ENCODE measurements at places on chromosomes 2 and 18.

- no peak for DNase-seq
These were observed 186.1 kb downstream of the TWIST2 start for GRCh38 chr2:239033801-239034560.

DNA sequence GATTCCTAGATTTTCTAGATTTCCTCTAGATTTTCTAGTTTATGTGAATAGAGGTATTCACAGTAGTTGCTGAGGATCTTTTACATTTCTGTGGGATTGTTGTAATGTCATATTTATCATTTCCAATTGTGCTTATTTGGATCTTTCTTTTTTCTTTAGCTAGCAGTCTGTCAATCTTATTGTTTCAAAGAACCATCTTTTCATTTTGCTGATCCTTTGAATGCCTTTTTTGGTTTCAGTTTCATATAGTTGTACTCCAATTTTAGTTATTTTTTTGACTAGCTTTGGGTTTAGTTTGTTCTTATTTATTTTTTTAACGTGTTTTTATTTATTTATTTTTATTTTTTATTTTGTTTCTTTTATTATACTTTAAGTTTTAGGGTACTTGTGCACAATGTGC is 24.5 kb downstream of the CLIP4 start:
- no peak for DNase-seq

DNA sequence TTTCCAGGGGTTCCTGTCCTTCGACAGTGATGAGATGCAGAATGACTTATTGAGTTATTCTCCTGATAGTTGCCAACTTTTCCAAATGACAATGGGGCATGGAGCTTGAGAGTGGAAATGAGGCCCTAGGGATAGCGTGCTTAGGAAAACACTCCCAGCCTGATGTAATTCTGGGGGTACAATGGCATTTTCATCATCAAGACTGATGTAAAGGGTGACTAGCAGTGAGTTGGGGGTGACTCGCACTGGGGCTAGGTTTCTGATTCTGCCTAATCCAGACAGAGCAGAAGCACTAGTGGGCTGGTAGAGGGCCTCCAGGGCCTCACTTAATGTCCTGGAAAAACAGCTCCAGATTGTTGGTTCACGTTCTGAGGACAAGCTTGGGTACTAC is 34.0 kb upstream of the IL37 start:
- no peak for DNase-seq

DNA sequence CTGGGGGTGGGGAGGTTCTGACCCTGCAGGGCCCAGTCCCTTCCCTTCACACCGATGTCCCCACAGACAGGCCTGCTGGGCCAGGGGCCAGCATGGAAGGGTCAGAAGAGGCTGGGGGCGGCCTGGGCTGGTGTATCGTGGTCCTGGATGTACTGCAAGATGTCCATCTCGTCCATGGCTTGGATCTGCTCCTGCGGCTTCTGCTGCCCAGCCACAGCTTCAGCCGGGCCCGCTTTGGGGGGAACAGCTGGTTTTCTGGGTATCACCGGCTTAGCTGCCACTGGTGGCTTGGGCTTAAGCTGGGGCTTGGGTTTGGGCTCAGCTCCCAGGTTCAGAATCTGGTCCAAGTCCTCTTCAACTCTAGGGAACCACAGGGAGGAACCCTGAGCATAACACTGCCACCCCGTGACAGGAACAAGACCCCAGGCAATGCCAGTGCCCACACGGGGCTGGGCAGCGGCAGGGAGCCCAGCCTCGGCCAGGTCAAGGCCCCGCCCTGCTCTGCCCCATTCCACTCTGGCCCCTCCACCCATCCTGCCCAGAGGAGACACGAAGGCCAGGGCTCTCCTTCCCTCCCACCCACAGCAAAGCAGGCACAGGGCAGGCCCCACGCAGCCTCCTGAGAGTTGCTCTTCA is 31.9 kb downstream of the HS1BP3 start:
- no peak for DNase-seq

- DNase-seq: no peak
These were observed 26.3 kb upstream of the TMEM182 start for GRCh38 chr2:102735416-102736109.

- no peak for DNase-seq
These were observed 77.8 kb downstream of the FAM161A start for GRCh38 chr2:61775956-61776570.

- DNase-seq: peak; percentile 47
These were observed at the start of gene SLC30A3 for GRCh38 chr2:27262379-27263286. SLC30A3 (minus strand) TSS chr2:27263047; CDS start chr2:27262906, 141 bp downstream.

DNA sequence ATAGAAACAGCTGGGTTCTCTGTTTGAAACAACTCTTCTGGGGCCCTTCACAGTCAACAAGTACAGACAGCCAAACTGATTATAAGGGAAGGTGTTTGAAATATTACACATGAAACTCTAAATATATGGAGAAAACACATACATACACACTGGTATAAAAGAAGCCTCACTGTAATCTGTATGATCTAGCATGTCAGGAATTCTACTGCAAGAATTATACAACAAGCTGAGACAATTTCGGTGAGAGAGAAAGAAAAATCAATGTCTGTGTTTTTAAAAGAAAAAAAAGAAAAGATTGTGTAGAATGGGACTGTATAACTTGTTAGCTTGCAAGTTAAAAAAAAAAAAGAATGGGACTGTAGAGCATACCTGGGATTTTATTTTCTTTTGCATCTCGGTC is 26.3 kb downstream of the IRS1 start:
- DNase-seq: no peak

- no peak for DNase-seq
These were observed 48.2 kb downstream of the CFAP221 start for GRCh38 chr2:119592436-119592835.

DNA sequence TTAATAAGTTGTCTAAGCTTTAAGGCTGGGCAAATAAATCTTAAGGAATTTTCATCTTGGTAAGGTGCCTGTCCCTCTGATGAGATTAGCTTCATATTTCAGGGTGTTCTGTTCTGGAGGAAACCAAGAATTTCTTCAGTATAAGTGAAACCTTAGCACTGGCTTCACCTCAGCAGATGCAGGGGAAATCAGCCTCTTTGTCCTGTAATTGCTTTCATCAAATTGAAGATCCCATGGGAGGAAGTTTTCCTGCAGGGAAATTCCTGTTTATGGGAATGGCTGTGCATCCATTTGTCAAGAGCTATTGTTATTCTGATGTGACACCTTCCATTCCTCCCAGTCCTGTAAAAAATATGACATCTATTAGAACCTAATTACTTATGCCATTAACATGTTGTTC is 174.5 kb downstream of the PTPRM start:
- DNase-seq: no peak

DNA sequence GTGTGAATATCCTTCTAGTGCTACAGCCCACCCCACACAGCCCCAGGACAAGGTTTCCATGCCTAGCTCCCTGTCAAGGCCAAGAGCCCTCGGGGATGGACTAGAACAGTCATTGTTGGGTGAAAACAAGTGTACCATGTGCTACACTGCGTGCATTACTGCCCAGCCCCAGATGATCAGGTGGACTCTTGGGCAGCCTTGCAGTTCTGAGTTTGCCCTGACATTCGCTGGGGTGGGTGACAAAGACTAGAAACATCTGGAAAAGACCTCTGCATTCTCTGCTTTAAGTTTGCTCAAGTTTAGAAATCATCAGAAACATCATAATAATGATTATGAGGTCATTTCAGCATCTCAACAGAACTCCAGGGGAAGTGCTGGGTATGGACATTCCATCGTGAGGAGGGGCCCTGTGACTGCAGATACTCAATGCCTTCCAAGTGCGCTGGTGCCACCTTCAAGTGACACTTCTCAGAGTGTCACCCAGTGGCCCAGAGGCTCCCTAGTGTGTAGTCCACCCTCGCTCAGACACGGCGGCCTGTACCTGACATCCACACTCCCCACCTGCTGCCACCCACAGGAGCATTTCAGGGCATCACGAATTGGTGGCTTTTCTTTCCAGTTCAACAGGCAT is 5.3 kb upstream of the PXDN start:
- DNase-seq: no peak

- no peak for DNase-seq
These were observed 54.8 kb downstream of the AP1S3 start for GRCh38 chr2:223782629-223783028.

DNA sequence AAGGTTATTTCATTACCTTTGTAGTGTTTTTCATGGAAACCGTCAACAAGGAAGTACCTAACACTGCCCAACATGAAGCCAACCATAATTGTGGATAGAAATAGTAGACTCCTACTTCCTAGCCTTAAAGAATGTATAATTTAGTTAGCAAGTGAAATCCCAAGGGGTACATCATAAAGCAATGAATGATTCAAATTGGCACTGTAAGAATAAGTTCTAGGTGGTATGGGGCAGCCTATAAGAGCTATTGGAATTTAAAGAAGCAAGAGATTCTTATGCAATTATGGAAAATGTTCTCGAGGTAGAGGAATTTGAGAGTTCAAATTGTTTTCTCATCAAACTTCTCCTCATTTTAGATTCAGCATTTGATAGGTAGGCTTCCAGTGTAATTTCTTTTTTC is 157.9 kb downstream of the FMNL2 start:
- DNase-seq: no peak

DNA sequence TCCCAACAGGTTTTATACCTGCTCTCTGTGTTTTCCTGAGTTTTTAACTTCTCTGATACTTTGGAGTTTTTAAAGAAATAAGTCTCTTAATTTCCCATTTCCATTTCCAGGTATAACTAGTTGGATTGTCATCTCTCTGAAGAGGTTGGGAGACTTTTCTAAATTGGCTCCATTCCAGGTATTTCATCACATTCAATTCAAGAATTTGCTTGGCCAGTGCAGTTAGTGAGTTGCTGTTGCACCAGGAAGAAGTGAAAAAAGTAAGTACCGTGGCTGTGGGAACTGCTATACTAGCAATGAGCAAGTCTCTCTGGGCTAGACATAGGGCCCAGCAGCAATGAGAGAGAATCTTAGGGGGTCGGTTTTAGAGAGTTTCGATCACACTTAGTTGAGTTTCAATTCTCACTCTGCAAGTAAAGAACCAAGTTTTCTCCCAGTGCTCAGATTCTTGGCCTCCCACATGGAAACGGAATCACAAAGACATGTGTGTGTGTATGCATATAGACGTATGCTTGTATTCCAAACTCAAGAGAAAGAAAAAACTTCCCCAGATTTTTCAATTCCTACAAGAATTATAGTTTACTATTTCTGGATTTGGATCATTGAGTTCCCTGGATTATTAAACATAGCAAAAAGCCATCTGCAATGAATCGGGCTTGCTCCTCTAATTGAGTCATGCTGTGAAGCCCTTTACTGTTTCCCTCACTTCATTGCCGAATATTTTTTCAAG is 894.4 kb downstream of the BCL11A start:
- no peak for DNase-seq

DNA sequence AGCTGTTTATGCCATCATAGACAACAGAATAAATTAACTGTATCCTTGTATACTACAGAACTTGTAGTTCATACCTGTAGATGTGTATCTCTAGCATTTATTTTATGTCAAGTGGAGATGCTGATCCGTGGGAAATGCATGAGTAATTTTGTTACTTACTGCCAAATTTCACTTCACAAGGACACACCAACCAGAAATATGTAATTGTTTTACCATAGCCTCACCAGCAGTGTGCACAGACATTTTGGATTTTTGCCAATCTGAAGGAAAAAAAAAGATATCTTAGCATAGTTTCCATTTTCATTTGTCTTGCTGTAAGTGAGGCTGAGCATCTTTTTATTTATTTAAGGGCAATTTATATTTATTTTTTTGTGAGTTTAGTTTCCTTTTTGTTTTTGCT is 265.1 kb upstream of the OSR1 start:
- no peak for DNase-seq

GRCh38 chr2:212227755-212228154 is 310.8 kb downstream of the ERBB4 start:
- DNase-seq: no peak

DNA sequence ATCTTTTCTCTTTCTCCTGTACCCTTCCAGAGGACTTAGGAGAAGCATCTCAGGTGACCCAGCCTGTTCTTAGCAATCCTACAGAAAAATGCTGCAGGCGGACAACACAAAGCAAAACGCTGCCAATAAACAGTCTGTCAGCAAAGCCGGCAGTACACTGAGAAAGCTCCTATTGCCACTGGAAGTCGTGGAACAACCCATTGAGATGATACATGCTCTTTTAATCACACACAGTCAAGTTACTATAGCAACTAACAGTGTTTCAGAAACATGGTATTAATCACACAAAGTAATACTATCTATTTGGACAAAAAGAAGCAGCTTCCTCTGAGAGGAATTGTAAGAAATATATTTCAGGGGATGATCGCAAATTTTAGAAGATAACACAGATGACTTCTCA is 10.5 kb downstream of the CTLA4 start:
- no peak for DNase-seq

DNA sequence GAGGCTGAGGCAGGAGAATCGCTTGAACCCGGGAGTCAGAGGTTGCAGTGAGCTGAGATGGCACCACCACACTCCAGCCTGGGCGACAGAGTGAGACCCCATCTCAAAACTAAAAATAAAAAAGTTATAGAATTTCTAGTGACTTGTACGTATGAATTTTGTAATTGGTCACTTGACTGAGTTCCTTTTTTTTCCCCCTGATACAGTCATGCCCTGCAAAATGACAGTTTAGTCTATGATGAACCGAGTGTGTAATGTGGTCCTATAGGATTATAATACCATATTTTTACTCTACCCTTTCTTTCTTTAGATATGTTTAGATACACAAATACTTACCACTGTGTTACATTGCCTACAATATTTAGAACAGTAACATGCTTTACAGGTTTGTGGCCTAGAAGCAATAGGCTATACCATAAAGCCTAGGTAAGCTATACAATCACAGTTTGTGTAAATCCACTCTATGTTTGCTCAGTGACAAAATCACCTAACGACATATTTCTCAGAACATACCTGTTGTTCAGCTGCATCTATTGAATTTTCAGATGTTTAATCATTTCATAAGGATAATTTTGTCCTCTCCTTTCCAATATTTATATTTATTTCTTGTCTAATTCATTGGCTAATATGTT is 25.4 kb downstream of the SOCS6 start:
- no peak for DNase-seq

DNA sequence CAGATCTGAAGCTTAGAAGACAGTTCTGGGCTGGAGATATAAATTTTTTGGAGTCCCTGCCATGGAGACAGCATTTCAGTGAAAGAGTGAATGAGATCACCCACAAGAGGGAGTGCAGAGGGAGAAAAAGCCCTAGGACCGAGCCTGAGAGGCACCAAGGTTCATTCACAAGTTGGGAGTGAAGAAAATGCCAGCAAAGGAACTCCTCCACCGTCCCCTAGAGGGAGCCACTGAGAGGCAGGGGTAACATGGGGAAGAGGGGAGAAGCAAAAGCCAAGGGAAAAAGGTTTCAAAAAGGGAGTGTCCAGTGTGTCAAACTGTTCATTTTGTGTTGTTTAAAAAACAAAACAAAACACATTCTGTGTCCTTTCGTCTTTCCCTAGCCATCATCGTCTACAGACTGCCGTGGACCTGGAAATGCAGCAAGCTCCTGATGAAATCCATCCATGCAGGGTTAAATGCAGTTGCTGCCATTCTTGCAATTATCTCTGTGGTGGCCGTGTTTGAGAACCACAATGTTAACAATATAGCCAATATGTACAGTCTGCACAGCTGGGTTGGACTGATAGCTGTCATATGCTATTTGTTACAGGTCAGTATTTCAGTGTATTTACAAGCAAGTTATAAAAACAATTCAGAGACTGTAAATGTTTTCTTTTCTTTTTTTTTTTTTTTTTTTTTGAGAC is 19.1 kb downstream of the CYBRD1 start:
- no peak for DNase-seq

GRCh38 chr2:68512326-68512725 is 44.9 kb downstream of the APLF start:
- no peak for DNase-seq

- DNase-seq: no peak
These were observed 6.0 kb downstream of the FBXO15 start for GRCh38 chr18:74141667-74142066.
